ENCODE measurements at places on chromosomes 2 and 18.

- DNase-seq: no peak
Observed at GRCh38 chr2:5074733-5075132, 617.5 kb upstream of the SOX11 start.

GRCh38 chr2:168120310-168120709 is 127.1 kb downstream of the STK39 start:
- no peak for DNase-seq

DNA sequence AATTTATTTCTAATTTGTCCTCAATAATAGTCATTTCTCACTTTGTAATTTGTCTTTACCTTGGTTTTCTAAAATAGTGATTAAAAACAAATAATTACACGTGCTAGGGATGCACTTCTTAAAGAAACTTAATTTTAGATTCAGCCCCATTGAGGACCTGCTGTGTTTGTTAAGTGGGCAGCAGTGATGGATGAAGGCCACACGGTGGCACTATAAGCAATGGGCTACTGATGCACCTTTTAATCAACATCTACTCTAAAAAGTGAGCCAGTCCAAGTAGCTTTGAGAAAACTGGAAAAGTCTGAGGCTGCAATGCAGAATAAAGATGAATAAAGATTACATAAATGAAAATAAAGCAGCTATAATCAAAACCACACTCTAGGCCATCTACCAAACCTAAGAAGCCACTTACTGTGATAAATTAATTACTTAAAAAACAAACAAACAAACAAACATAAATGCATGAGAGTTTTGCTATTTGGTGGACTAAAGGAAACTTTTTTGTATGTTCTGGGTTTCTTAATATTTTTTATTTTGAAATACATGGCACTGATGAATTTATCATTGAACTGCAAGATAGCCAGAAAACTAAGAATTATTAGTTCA is 89.3 kb downstream of the PDE11A start:
- peak; percentile 65 for DNase-seq

- DNase-seq: no peak
Observed at GRCh38 chr2:6352247-6352646, 513.5 kb downstream of the CMPK2 start.

DNA sequence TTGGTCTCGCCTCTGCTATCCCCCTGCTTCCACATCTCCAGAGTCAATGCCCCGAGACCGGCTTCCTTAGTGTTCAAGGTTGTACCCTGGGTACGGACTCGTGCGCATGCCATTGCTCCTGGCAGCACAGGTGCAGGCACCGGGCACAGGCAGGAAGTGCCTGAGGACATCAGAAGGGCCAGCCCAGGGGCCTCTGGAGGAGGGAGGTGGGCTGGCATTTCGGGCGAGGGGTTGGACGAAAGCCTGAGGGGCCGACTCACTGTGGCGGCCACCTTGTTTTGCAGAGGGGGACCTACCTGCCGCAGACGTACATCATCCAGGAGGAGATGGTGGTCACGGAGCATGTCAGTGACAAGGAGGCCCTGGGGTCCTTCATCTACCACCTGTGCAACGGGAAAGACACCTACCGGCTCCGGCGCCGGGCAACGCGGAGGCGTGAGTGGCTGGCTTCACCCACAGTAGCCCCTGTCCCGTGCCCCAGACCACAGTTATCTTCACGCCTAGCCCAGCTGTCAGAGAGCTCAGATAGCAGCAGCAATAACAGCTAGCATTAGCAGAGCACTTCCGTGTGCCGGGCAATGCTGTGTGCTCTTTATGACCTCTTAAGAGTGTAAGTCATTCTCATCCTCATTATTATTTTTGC is 12.5 kb downstream of the ITM2C start:
- no peak for DNase-seq

DNA sequence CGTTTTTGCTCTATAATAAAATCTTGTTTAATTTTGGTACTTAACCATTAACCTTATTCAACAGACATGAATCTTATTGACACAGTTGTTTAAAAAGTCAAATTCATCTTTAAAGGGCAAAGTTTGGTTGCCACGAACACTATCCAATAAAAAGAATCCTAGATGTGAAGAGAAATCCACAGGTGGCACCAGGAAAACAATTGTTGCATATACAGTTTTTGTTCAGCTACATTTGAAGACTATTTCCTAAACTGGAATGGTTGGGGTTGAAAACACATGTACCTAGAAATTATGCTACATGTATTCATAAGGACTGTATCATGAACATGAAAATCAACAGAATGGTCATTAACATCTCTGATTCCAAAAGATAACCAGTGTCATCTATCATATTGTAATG is 71.1 kb upstream of the GULP1 start:
- no peak for DNase-seq

All from NB4 (cell line).